ENCODE measurements at places on chromosomes 1 and 21.

- peaks cover 3% of the 10 kb centered on the region for H3K4me1 ChIP-seq
- H3K36me3 ChIP-seq, result no peaks in the 10 kb centered on the region
- H3K27me3 ChIP-seq, result no peaks in the 10 kb centered on the region
- no peak overlapping the region for H3K27ac ChIP-seq
- DNase-seq, result no peak
Observed at GRCh38 chr1:110197905-110198629, 12.0 kb upstream of the KCNC4 start.

DNA sequence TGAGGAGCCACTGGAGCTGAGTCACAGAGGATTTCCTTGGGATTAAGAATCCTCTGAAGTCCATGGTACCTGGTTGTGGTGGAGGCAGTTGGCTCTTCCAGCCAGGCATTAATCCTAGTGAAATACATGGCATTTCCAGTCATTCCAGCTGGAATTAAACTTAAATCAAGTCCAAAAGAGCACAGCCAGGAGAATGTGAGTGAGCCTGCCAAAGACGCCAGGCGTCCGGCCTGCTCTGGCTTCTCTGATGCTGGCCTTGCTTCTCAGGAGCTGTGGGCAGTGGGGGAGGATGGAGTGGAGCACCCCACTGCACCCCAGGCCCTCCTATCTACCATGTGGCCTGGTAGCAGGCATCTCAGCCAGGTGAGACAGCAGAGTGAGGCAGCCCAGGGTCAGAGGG is 23.4 kb upstream of the TENT5C start:
- H3K27me3 ChIP-seq, result no peaks in the 10 kb centered on the region
- no peak overlapping the region for H3K4me3 ChIP-seq
- DNase-seq, result no peak
- peaks cover 7% of the 10 kb centered on the region for H3K4me1 ChIP-seq

GRCh38 chr1:5998906-5999301 is 6.7 kb upstream of the NPHP4 start:
- H3K36me3 ChIP-seq, result no peaks in the 10 kb centered on the region
- no peak for DNase-seq
- H3K4me3 ChIP-seq, result no peak overlapping the region
- H3K27ac ChIP-seq, result no peak overlapping the region

DNA sequence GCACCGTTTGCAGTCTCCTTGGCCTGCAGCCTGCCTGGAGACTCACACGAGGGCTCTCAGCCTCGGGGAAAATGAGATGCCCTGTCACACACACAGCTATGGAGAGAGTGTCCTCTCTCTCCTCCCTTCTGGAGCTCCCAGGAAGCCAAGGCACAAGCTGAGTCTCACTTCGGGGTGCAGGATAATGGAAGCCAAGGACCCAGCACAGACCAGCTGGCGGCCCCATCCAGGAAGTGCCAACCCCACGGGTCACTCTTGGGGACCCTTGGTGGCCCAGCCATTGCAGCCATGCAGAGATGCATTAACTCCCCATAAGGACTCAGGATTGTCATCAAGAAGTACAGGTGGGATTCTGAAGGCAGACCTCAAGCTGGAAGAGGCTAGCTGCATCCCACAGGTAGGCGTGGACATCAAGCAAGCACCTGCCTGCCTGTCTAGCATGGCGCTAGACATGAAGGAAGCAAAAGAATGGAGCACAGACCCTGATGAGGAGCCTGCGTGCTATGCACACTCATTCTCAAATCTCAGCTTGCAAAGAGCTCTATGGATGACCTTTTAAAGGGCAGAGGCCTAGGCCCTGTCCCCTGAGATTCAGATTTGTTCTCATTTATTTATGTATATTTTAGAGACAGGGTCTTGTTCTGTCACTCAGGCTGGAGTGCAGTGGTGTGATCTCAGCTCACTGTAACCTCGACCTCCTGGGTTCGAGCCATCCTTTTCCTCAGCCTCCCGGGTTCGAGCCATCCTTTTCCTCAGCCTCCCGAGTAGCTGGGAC is 49.9 kb downstream of the IRF2BP2 start:
- no peaks in the 10 kb centered on the region for H3K36me3 ChIP-seq
- DNase-seq, result no peak
- H3K27me3 ChIP-seq, result no peaks in the 10 kb centered on the region
- H3K4me1 ChIP-seq, result peaks cover 33% of the 10 kb centered on the region
- H3K4me3 ChIP-seq, result no peak overlapping the region
- no peak overlapping the region for H3K27ac ChIP-seq

GRCh38 chr1:220516722-220517042 is 11.3 kb upstream of the MARK1 start:
- no peaks in the 10 kb centered on the region for H3K27me3 ChIP-seq
- H3K4me1 ChIP-seq, result peaks cover 50% of the 10 kb centered on the region
- DNase-seq, result no peak
- no peak overlapping the region for H3K4me3 ChIP-seq

- no peaks in the 10 kb centered on the region for H3K36me3 ChIP-seq
- no peak overlapping the region for H3K4me3 ChIP-seq
- DNase-seq, result no peak
- no peaks in the 10 kb centered on the region for H3K4me1 ChIP-seq
- no peak overlapping the region for H3K27ac ChIP-seq
- H3K27me3 ChIP-seq, result no peaks in the 10 kb centered on the region
Observed at GRCh38 chr1:105100102-105100501, 1350.4 kb downstream of the AMY1C start.

DNA sequence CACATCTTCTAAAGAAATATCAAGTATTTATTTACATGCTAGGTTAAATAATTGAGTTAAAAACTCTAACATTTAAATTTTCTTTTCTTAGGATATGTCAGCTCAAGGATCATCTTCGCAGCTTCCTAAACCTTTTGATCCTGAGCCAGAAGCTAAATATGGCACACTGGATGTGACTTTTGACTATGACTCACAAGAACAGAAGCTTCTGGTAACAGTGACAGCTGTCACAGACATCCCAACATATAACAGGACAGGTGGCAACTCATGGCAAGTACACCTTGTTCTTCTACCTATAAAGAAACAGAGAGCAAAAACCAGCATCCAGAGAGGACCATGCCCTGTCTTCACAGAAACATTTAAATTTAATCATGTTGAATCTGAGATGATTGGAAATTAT is 132.7 kb upstream of the SERTAD4 start:
- no peak overlapping the region for H3K27ac ChIP-seq
- H3K4me3 ChIP-seq, result no peak overlapping the region
- DNase-seq, result no peak

DNA sequence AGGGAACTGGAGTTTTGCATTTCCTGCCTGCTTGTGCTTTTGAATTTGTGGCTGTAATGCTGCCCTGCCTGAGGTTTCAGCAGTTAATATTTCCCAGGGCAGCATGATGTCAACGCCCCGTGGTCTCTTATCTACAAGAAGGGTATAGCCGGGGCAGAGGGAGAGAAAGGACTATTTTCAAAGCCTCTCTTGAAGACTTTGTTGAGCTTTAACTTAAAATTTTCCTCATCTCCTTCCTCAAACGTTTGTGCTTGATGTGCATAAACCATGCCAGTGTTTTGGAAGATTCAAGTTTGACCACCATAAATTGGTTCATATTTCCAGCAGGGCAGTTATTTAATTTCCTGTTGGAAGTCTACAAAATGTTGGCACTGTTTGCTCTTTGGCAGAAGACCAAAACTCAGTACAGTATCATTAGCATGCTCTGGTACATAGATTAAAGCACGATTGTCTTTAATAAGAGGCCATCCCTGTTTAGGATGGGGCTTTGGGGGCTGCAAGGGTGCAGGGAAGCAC is 43.4 kb downstream of the ROR1 start:
- H3K27ac ChIP-seq, result no peak overlapping the region
- H3K36me3 ChIP-seq, result no peaks in the 10 kb centered on the region
- no peak overlapping the region for H3K4me3 ChIP-seq
- H3K4me1 ChIP-seq, result peaks cover 57% of the 10 kb centered on the region
- no peaks in the 10 kb centered on the region for H3K27me3 ChIP-seq

- DNase-seq, result no peak
- peak overlapping the region; percentile 96 for H3K27ac ChIP-seq
- H3K27me3 ChIP-seq, result no peaks in the 10 kb centered on the region
- H3K4me1 ChIP-seq, result peaks cover 5% of the 10 kb centered on the region
- no peaks in the 10 kb centered on the region for H3K36me3 ChIP-seq
Observed at GRCh38 chr1:113812661-113813135, 422 bp upstream of the RSBN1 start.

DNA sequence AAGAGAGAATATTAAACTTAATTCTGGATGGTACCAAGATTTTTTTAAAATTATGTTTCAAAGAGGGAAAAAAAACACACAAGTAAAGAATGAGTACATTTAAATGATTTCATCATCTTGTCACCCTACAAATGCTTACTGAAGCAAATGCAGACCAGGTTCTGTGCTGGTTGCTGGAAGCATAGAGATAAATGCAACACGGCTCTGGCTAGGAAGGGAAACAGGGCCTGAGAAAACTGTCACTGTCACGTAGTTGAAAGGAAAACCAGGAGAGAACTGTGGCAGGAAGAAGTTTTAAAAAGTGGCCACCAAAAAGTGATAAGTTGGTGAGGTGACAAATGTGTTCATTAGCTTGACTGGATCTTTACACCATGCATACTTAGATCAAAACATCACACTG is 336.9 kb upstream of the NFIA start:
- no peaks in the 10 kb centered on the region for H3K27me3 ChIP-seq
- no peak for DNase-seq
- H3K27ac ChIP-seq, result no peak overlapping the region
- H3K4me3 ChIP-seq, result no peak overlapping the region
- H3K36me3 ChIP-seq, result no peaks in the 10 kb centered on the region
- no peaks in the 10 kb centered on the region for H3K4me1 ChIP-seq

DNA sequence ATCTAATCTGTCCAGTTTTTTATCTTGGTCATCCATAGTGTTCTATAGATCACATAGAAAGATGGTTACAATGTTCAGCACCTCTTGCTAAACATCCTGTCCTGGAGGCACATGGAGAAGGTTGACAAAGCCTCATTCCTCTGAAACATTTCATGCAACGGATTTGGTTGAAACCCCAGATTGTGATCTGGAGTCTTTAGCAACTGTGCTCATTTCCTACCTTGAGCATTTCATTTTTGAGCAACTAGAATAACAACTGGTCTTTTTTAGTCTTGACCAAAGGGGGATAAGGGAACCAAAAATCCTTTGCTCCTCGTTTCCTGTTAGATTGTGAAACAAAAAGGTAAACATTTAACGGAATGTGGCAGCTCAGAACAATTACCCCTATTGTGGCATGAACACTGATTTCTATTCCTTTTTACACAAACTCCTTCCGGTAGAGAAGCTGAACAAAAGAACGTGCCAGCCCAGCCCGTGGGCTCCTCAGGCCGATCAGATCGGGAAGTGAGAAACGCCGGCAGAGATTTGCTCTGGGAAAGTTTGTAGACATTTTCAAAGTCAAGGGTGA is 94.7 kb upstream of the ERRFI1 start:
- peak overlapping the region; percentile 38 for H3K4me3 ChIP-seq
- peak overlapping the region; percentile 84 for H3K27ac ChIP-seq
- no peaks in the 10 kb centered on the region for H3K27me3 ChIP-seq
- H3K36me3 ChIP-seq, result no peaks in the 10 kb centered on the region

DNA sequence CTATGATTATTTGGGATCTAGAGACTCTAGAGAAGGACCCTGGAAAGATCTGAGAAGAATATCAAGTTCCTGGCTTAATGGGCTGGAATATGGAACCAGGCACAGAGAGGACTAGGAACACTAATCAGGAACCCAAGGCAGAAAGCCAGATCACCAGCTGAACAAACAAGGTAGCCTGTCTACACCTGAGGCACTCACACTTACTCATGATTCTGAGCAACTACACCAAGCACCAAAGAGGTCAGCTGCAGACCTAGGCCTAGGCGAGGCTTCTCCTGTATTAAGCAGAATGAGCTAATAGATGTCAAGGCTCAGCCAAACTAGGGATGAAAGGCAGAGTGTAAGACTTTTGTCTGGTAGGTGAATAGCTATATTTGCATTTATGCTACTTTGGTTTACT is 368.1 kb downstream of the LTN1 start:
- no peak for DNase-seq
- H3K27me3 ChIP-seq, result no peaks in the 10 kb centered on the region
- peak overlapping the region; percentile 4 for H3K27ac ChIP-seq
- no peak overlapping the region for H3K4me3 ChIP-seq
- no peaks in the 10 kb centered on the region for H3K36me3 ChIP-seq

- H3K27ac ChIP-seq, result no peak overlapping the region
Observed at GRCh38 chr1:47209091-47209490, 19.3 kb upstream of the PDZK1IP1 start.

GRCh38 chr1:206955476-206956451 is 9.5 kb upstream of the PIGR start:
- no peak overlapping the region for H3K4me3 ChIP-seq
- no peak for DNase-seq
- H3K27me3 ChIP-seq, result no peaks in the 10 kb centered on the region
- no peaks in the 10 kb centered on the region for H3K36me3 ChIP-seq

- H3K4me3 ChIP-seq, result no peak overlapping the region
- DNase-seq, result no peak
- H3K36me3 ChIP-seq, result no peaks in the 10 kb centered on the region
- no peaks in the 10 kb centered on the region for H3K27me3 ChIP-seq
- peaks cover 35% of the 10 kb centered on the region for H3K4me1 ChIP-seq
Observed at GRCh38 chr21:39055167-39055767, 128.0 kb downstream of the PSMG1 start.

- no peak overlapping the region for H3K27ac ChIP-seq
- H3K36me3 ChIP-seq, result no peaks in the 10 kb centered on the region
- H3K27me3 ChIP-seq, result no peaks in the 10 kb centered on the region
- no peak overlapping the region for H3K4me3 ChIP-seq
- no peaks in the 10 kb centered on the region for H3K4me1 ChIP-seq
Observed at GRCh38 chr21:27831177-27831576, 864.3 kb upstream of the ADAMTS5 start.

DNA sequence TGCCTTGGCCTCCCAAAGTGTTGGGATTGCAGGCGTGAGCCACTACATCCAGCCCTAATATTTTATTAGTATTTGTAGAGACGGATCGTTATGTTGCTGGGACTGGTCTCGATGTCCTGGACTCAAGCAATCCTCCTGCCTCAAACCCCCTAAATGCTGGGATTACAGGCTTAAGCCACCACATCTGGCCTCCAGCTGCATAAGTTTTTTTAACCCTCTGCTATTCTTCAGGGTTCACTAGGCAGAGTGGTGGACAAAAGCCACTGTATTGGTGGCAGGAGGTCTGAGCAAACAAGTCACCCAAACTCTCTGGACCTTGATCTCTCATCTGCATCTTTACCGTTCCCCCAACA is 10.1 kb upstream of the CLIC4 start:
- no peak for DNase-seq
- no peaks in the 10 kb centered on the region for H3K27me3 ChIP-seq
- H3K4me3 ChIP-seq, result no peak overlapping the region
- no peaks in the 10 kb centered on the region for H3K36me3 ChIP-seq
- H3K27ac ChIP-seq, result no peak overlapping the region
